ENCODE measurements at places on chromosomes 7 and 10.

DNA sequence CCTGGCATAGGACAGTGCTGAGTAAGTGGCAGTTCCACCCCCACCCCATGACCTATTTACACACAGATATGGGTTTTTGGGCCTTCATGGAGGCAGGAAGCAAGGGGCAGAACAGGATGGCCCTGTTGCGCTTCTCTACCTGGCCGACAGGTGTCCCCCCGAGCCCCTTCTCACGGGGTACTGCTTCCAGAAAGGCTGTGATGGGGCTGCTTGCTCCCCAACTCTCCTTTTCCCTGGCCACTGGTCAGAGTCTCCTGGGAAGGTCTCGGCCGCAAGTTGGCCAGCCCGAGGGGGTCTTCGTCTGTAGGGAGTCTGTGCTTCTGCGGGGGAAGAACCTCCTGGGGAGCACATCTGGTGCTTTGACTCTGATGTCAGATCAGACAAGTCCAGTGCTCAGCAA, 139.8 kb upstream of the TNS3 start:
- DNase-seq = no peak

DNA sequence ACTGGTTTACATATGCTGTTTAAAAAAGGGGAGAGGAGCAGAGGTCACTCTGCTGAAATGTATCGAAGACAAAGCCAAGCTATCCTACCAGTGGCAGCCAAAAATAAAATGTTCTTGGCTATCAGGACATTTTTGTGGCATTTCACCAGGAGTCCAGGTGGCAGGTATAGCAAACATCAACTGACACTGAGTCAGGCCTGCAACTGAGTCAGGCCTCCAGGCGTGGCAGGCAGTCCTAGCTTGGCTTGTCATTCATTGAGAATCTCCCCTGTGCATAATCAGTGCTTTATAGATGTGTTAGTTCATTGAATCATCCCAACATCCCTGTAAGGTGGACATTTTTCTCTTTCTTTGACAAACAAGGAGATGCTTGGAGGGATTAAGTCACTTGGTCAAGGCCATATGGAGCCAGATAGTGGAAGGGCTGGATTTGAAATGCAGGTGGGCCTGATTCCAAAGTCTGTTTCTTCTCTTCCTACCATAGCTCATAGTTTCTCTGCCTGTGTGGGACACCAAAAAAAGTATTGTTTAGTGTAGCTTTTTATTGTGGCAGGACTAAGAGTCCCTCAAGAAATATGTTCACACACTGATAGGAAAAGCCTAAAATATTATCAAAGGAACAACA, 4.3 kb downstream of the DYNC1I1 start:
- no peak for DNase-seq

DNA sequence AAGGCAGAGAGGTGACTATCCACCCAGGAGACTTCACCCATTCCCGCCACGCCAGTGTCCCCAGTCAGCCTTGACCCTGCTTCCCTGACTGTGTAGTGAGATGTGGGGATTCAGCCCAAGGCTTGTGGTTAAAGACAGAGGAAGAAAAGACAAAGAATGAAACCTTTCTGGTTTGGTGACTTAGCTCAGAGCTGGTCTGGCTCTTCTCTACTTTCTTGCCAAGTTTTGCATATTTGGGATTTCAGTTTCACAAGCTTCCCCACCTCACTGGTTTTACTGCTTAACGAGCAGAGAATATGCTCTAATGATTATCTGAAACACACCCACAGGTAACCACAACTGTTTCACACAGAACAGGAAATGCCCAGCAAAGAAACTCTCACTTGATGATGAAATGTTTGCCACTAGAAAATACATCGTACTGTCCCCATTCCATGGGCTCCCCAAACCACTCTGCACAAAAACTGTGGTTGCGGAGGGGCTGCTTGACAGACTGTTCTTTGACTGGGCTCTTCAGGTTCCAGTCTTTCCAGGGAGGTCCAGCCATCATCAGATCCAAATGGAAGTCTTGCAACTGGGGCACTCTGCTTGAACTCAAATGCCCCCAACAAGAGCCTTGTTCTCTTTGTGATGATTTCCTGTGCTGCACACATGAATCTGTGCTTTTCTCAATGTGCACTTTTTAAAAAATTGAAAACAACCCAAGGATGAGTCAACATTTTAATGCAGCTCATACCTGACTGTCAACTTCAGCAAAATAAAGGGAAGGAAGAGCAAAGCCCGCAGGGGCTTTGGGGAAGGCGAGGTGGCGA, 95.5 kb downstream of the CTBP2 start:
- DNase-seq = peak; percentile 43

DNA sequence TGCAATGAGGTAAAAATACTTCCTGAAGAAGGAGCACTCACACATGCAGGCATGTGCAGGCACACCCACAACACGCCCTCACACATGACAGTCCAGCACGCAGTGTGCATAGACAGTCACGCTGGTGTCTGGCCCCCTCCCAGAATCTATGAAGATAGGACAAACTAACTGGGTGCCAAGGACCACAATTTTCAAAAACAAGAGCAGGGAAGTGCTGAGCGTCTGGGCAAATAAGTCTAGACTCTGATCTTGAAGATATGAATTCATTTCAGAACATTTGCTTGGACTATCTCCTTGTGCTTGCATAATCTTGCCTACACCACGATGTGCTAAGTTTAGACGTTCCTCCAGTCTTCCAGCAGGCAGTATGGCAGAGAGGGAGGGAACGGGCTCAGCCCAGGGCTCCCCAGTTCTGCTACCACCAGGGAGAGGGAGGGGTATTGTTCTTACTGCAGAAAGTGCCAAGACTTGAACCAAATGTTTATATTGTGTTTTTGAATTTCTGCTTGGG, 276.5 kb upstream of the KLF6 start:
- no peak for DNase-seq

DNA sequence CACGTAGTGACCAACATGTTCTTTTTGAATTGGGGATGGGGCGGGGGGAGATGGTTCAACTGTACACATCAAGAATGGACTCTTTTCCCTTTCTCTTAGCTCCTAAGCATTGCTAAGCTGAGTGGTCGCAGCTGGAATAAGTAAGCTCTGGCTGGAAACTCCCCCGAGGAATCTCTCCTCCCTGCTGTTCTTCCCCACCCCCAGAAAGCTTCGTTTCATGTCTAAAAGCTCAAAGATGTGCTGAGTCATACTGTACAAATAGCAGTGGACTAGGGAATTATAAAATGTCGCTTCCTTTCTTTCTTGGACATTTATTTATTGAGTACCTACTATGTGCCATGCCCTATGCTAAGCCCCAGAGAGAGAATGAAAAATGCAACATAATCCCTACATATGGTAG, 191.1 kb upstream of the ADO start:
- DNase-seq = no peak

GRCh38 chr10:131049016-131049415, 262.5 kb downstream of the TCERG1L start:
- DNase-seq = no peak

DNA sequence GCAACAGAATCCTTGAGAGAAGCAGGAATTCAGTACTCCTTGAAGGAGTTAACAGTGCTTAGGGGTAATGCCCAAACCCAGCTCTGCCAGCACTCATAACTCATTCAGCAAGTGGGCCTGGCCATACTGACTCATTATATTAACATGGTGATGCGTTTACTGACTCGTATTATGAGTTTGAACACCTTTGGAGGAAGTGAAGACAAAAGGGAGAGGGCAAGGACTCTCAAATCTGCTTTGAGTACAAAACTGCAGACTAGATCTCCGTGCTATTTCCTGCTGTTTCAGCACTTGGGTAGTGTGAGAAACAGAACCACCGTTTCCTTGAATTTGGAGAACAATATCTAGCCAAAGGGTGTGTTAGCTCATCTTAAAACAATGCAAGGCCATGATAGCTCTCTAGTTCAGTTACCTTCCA, 30.8 kb downstream of the SLC16A9 start:
- no peak for DNase-seq

DNA sequence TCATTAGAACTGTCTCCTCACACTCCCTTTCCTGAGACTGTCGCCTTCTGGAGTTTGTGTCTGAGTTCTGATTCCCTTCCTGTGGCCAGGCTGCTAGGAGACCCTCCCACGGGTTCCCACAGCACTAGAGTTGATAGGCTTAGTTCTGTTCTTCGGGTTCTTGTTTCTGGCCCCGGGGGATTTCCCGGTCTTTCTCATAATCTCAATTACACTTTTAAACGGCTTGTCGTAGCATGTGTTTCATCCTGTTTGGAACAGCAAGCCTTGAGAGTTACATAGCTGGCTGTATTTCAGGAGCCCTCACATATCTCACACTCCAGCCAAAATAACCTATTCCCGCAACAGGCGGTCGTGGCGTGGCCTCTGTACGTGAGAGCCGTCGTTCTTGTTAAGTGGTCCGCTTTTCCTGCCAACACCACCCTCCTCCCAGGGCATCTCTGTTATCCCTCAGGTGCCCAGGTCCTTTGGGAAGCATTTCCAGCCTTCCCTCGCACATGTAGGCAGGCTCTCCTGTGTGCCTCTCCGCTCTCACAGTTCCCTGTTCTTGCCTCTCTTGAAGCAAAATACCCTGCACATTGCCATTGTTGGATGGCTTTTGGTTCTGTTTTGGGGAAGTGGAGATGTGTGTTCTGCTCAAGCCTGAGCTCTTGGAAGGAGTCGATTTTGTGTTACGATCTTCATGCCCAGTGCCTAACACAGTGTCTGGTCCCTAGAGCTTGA, 46.0 kb downstream of the CDC123 start:
- peak; percentile 75 for DNase-seq

DNA sequence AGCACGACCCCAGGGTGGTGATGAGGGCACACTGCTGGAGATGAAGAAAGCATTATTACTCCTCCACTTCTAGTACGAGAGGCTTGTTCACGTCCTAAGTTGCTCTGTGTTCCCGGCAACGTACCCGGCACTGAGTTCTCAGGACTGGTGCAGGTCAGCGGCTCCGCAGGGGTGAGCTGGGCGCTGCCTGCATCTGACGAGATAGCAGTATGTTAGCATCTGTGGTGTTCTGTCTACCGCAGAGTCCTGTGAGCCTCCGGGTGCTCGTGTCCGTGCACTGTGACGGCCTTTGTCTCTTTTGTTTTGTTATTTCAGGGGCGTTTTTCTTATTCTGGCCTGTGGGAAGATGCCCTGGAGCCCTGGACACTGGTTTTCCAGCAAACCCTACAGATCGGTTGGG, 507.8 kb downstream of the DNAJB6 start:
- no peak for DNase-seq

DNA sequence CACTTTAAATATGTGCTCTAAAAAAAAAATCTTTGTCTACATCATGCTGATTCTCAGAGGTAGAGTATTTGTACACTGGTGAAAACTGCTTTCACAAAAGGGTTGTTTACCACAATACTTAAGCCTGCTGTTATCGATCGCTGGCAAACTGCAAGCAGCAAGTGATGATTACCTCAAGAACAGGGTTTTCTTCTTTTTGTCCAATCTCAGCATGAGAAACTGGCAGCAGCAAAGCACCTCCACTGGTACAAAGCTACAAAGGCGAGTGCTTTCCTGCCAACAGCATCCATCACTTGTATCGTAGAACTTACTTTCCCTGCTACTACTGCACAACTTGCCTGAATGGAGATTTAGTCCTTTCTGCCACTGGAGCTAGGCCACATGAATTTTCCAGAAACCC, 276.5 kb downstream of the DGKB start:
- DNase-seq = no peak

DNA sequence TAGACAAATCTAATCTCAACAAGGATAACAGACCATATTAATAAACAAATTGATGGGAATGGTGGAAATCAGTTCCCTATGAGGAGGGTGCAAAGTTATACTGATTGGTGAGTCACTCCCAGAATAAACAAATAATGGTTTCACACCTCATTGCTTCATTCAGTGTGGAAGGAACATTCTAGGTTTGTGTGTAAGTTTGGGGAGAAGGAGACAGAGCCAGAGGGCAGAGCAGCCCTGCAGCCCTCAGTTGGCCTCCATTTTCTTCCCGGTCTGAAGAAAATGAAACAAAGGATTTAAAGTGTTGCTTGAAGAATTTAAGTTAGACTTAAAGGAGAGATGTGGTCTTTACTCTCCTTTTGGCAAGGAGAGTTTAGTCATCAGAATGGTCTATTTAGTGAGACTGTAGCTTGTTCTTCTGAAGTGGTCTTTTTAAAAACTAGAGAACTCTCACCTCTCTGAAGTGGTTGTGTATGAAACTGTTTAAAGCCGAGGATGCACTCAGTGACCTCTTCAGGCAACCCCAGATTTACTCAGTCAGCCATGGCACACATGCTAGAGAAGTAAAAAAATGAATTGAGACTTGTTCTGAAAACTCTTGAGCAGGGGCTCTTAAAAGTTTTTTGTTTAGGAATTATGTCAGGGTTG, 27.2 kb downstream of the IKZF1 start:
- no peak for DNase-seq

DNA sequence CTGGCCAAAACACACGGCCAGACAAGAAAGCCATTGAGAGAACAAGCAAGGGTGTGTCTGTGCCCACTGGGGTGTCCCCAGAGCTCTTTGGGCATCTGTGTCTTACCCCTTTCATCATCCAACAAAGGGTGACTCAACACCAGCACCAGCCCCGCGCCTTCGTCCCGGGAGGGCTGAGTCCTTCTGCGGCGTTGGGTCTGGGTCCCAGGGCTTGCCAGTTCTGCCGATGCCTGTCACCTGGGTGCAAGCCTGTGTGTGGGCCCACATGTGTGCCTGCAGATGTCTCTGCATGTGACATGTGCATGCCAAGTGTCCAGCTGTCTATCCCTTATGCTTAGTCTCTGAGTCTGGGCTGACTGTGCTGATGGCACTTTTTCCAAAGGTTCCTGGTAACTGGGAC, 24.4 kb upstream of the ELN start:
- no peak for DNase-seq

DNA sequence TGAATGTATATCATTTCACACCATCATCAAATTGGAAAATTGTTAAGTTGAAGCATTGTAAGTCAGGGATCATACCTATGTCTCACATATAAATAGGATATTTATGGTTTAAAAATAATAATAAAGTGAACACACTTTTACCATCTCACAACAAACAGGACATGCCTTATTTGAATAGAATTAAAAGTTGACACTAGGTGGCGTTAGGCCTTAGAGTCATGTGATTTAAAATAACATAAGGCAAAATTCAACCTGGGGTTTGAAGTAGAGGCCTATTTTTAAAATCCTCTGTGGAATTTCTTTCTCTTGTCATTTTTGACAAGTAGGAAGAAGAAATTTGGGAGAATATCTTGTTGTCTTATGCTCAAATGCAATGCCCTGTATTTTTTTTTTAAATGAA, 184.7 kb upstream of the PCDH15 start:
- no peak for DNase-seq

DNA sequence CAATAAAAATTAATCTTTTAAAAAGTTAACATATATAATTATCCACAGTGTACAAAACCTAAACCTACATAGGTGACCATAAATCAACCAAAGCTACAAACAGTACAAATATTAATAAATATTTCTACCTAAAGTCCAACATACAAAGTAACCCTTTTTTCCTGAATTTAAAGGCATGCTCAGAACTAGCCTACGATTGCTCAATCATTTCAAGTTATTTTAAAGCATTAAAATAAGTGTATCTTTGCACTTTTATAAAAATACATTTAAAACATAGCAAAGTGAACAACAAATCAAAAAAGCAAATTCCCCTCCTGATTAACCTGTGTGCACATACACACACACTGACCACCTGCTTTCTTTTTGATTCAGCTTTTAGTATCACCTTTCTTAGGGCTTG, 202.2 kb downstream of the PARD3 start:
- DNase-seq = no peak

GRCh38 chr7:25754333-25754732, 397.7 kb upstream of the NFE2L3 start:
- DNase-seq = no peak

GRCh38 chr10:95457319-95457886, 103.8 kb downstream of the SORBS1 start:
- DNase-seq = no peak
